GM03348 (cell line): ENCODE measurements at places on chromosomes 12 and 14.

DNA sequence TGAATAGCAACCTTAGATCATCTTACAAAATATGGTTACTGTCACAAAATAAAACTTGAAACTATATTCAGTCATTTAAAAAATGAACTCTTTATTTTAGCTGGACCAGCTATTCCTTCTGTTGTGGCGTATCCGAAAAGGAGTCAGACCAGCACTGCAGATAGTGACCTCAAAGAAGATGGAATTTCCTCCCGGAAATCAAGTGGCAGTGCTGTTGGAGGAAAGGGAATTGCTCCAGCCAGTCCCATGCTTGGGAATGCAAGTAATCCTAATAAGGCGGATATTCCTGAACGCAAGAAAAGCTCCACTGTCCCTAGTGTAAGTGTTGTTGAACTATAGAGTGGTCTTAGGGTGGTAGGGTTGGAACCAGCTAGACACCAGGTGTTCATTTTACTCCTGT lies 47.7 kb downstream of the CKB start:
- DNase-seq = no peak

GRCh38 chr12:68113644-68114043 lies 45.9 kb downstream of the IFNG start:
- no peak for DNase-seq

DNA sequence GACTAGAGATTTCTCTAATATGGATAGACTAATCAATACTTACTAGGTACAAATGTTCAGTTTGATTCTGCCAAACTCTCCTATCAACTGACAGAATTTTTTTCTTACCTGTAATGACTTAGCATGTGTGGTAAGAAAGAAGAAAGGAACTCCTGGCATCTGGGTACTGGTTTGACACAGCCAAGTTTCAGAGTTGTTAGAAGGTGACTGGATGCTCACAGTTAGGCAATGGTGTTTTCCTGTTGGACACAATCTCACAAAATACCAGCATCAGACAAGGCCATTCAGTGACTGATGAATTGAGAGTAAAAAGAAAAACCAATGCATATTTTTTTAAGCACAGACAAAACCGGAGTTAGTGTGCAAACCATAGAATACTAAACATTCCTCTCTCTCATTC lies 4.2 kb downstream of the MUCL1 start:
- no peak for DNase-seq

DNA sequence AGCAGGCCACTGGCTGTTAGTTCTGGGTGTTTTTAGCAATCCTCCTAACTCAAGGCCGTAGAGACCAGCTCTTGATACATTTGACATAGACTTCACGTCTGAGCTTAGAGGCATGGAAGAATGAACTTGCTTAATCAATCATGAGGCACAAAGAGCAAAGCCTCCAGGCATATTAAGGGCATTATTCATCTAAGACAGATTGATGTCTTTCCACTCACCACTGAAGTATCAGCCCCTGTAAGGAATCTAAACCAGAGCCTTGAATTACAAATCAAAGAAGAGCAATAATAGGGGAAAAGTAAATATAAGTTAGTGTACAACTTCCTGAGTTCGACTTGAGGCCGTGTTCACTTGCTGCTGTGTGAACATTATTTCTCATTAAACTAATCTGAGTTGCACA lies 1470.7 kb downstream of the AACS start:
- DNase-seq = no peak

- DNase-seq = no peak
Measured at GRCh38 chr12:110813756-110814155, 33.0 kb upstream of the CCDC63 start.

GRCh38 chr14:59707778-59708561 lies 131.4 kb upstream of the CCDC175 start:
- DNase-seq = no peak

- no peak for DNase-seq
Measured at GRCh38 chr14:95660651-95661515, 25.3 kb upstream of the TCL1B start.

DNA sequence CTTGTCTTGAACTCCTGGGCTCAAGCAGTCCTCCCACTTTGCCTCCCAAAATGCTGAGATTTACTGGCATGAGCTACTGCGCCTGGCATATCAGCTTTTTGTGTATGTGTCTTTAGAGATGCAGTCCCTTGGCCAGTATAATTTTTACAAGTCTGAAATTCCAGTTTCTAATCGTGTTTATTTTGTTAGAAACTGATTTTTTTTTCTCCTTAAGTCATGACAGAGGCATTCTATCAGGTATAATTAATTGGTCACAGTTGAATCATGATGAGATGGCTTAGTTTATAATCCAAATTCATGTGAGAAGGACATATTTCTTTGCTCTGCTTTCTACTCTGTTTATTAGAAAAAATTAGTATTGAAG lies 98.9 kb downstream of the PCNX1 start:
- DNase-seq = no peak

GRCh38 chr14:95495076-95495475 lies 21.4 kb downstream of the SYNE3 start:
- no peak for DNase-seq

GRCh38 chr12:78767264-78767981 lies 97.2 kb upstream of the SYT1 start:
- DNase-seq = no peak

- DNase-seq = no peak
Measured at GRCh38 chr12:76919383-76920171, 40.8 kb upstream of the CSRP2 start.

DNA sequence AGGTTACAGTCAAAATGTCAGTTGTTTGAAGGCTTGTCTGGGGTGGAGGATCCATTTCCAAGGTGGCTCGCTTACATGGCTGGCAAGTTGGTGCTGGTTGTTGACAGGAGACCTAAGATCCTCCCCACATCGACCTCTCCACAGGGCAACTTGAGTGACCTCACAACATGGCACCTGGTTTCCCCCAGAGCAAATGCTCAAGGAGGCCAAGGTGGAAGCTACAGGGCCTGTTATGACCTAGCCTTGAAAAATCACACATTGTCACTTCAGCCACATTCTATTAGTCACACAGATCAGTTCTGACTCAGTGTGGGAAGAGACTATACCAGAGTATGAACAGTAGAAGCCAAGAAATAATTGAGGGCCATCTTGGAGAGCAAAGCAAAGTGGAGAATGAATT lies 11.3 kb upstream of the GNG2 start:
- no peak for DNase-seq

DNA sequence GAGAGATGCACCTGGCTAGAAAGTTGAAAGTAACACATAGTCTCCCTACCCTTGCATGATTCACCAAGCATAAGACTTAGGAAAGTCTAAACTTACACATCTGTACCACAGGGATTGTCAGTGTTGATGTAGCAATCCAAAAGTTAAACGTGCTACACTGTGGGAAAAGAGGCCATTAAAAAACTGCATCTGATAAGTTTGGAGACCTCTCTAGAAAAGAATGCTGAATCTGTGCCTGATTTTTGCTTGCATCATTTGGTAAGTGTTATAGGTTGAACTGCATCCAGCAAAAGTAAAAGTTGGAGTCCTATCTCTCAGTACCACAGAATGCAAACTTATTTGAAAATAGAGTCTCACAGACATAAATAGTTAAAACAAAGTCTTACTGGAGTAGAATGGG lies 126.6 kb downstream of the SLC6A15 start:
- peak; percentile 9 for DNase-seq

GRCh38 chr14:105123981-105124765 lies 44.4 kb downstream of the JAG2 start:
- no peak for DNase-seq

GRCh38 chr14:105312973-105313372 lies 1.6 kb upstream of the PACS2 start:
- DNase-seq = no peak

- no peak for DNase-seq
Measured at GRCh38 chr12:67727702-67728666, 79.4 kb downstream of the DYRK2 start.

DNA sequence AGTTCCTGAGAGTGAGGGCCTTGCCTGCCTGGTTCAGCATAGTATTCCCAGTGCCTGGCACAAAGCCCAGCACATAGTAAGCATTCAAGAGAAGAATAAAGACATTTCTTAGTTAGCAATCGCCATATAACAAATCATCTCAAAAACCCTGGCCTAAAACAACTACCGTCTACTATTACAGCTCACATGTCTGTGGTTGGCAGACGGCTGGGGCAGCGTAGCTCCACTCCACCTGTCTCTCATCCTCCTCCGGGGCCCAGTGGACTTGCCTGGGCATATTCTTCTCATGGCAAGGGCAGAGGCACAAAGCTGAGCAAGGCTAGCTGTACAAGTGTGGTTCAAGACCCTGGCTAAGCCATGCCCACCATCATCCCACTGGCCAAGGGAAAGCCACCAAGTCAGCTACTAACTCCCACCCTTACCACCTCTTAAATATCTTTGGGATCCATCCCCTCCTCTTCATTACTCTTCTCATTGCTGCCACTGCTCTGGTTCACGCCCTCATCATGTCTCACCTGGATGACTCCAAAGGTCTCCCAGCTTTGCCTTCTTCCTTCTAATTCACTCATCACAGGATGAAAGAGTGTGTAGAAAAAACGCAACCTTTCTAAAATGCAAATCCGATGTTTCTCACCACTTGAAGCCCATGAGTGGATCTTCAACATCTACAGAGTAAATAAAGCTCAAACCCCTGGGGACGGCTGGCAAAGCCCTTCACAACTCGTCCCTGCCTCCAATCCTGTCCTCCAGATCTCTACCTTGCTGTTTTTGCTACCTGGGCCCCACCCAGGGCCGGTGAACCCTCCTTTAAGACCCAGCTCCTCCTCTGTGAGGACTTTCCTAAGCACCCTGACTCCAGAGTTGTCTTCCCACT lies 10.4 kb downstream of the TMEM229B start:
- DNase-seq = no peak

DNA sequence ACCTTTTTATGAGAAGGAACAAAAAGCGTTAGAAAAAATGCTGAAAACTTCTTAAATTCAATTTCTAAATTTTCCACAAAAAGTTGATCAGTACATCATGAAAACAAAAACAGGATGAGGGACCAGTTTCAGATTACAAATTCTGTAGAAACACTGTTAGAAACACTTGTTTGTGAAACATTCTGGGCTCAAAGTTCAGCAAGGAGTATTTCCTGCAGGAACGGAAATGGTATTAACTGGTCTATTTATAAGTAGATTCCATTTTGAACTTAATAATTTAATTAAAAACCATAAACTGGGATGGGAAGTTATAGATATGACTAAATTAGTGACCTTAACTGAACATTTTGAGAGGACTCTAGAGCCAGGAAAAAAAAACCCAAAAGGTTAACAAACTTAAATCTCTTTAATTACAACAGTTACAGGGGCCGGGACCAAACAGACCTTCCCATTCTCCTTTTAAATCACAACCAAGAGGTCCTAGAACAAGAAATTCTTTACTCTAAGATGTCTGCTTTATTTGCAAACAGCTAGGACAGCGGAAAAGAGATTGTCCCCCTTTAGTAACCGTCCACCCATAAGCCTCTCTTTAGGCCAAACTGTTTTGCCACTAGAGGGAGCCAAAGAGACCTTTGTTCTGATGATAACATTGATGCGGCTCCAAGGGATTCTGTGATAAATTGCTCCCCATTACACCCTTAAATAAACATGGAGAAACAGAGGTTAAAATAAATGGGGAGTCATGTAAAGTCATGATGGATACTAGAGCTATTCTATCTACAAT lies 69.0 kb upstream of the RERGL start:
- DNase-seq = peak; percentile 37

GRCh38 chr12:105910030-105910429 lies 228.7 kb downstream of the NUAK1 start:
- no peak for DNase-seq

DNA sequence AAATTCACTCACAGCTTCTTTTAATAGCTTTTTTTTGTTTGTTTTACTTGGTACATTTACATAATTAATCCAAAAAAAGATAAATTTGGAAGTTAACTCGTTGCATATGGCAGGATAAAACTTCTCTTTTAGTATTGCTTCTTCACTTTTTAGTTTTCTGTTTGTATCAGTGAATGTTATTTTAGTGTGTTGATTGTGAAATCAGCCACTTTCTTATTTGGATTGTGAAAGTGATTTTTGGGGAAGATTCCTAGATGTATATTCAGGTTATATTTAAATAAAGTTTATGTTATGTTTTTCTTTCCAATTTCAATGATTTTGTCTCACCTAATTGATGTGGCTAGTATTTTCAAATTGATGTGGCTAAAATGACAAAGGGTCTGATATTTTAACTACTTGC lies 693.9 kb upstream of the MGAT4C start:
- no peak for DNase-seq
